ENCODE measurements at places on chromosomes 12 and 14.

DNA sequence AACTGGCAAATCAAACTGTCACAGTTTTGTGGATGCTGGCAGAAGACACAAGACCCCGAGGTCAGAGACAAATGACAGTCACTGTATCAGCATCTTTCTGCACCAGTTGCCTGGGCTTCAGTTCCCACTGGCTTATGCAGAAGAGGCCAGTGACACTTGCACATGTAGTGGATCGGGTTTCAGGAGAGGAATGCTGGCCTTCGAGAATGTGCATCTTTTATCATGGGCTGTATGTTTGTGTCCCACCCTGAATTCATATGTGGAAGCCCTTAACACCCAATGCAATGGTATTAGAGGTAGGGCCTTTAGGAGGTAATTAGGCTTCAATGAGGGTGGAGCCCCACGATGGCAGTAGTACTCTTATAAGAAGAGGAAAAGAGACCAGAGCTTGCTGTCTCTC is 150.9 kb downstream of the SLC15A4 start:
- DNase-seq, result no peak

- no peak for DNase-seq
Observed at GRCh38 chr12:1830981-1831963, 10.9 kb downstream of the LRTM2 start.

DNA sequence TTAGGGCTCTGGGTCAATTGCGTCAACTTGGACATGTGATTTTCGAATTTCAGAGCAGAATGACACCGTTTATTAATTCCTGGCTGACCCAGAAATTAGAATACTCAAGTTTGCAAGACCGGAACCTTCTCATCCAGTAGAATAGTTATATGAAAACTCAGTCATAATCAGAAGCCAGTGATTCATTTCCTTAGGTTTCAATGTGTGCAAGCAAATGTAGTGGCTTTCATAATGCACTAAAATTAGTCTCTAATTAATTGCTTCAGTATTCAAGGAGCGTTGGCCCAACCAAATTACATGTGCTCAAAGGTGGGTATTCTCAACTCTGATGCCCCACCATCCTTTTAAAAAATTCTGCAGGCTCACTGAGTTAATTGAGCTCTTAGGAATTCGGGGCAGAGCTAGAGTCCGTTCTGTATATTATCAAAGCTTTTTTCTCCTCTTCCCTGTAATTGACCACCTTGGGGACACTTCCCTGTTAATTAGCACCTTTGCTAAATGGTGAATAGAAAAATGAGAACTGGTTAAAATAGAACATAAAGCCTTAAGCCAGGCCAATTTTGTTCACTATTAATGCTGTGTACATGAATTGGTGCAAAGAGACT is 55.4 kb downstream of the DAO start:
- DNase-seq, result no peak

DNA sequence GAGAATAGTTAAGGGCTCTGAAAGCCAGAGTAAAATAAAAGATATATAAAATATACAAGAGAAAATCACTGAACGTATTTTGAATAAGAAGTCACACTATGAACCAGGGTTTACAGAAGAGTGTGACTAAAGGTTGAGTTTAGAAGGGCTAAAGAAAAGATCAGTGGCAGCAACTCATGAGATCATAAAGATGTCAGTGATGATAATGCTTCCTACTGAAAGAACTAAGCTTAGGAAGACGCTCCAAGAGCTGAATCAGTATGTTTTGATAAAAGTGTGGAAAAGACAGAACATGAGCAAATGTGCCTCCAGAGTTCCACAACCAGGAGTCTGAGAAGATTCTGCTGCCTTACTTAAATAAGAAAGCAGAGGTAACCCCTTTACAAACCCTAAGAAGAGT is 74.6 kb downstream of the KITLG start:
- DNase-seq, result no peak

GRCh38 chr12:49330631-49331379 is 6.2 kb downstream of the C1QL4 start:
- DNase-seq, result no peak

GRCh38 chr12:50828886-50829285 is 13.8 kb upstream of the TMPRSS12 start:
- no peak for DNase-seq

Data from NAMALWA (cell line).